Cardiac septum (tissue), 1 donor: ENCODE measurements at places on chromosomes 3 and 15. TPM values are rescaled to one million over a fixed set of nuclear protein-coding genes. Genes with fewer than 3 reads are reported as not detected.

The NLGN1 gene
- 18.3 TPM for total RNA-seq

GRCh38 chr3:162192340-162193029 is 695.9 kb downstream of the OTOL1 start:
- DNase-seq, result no peak

DNA sequence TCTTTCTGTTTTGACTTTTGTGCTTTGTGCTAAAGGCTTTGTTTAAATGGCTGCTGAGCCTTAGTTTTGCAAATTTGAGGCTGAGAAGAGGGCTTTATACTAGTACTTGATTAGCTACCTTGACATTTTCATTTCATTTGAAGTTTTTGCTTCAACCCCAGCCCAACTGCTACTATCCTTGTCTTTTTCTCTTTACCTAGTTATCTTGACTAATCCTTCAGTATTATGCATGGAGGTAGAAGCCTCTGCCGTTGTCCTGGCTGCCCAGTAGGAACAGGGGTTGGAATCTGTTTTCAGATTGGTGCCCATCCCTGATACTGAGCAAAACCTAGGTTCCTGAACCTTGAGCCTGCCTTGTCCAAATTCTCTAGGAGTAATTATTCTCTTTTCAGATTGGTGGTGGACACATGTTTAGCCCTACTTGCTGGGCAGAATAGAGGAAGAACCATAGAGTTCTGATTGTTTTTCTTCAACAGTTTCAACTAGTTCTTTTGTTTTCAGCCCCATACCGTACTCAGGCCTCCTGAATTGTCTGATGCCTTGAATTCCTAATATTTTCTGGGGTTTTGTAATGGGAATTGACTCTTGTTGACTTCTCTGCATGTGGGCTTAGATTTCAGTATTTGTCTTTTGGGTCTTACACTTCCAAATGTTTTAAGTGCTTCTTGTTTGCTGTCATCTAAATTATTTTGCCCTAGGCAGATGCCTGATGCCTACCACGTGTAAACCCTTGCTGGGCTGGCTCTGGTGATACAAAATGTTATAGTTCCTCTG is 143.2 kb downstream of the DOCK3 start:
- DNase-seq, result no peak

DNA sequence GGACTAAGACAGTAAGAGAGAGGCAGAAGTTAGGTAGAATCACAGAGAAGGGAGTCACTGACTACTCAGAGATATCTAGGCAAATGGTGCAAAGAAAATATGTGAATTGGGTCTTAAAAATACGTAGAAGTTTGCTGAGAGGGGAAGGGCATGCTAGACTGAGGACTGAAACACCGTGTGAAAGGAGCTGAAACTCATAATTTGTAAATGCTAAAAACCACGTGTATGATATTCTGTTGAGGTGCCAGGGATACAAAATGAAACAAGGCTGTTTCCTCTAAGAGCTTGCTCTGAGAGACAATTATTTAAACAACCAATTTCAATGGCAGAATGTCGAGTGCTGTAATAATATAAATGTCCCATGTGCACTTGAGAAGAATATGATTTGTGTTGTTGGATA is 47.2 kb downstream of the NCK1 start:
- no peak for DNase-seq

- DNase-seq, result no peak
Observed at GRCh38 chr3:154507727-154508126, 77.7 kb upstream of the GPR149 start.

GRCh38 chr3:124639406-124640237 is 90.6 kb upstream of the UMPS start:
- no peak for DNase-seq

- DNase-seq, result no peak
Observed at GRCh38 chr3:89104499-89104898, 2.9 kb upstream of the EPHA3 start.

DNA sequence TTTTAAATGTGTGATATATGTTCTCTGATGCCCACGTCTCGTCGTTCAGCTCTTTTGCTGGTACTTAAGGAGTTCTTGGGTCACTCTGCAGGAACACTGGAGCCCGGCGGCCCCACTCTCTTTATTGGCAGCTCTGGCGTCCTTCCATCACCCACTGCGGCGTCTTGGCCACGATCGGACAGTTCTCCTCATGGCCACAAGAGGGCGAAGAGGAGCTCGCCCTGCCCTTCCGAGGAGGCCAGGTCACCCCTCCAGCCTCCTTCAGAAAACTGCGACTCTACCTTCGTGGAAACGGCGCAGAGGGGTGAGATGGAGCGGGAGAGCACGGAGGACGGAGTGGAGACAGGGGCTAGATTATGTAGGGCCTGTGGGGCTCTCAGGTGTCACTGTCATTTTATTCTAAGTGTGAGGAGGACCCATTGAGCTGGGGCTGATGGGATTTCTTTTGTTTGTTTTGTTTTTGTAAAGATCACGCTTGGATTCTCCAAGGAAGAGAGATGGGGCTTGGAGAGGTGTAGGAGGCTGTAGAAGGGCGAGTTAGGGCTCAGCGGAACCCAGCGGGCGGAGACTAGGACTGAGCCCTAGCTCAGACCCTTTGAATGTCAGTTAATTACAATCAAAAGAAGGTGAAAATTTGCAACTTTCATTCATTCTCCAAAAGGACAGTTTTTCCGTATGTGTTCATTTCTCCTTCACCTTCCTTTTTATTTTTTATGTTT is 28.0 kb upstream of the GABRA5 start:
- DNase-seq, result no peak

GRCh38 chr3:135922903-135923250 is 42.7 kb upstream of the PPP2R3A start:
- DNase-seq, result no peak

The CHRNA3 gene
- 0.65 TPM for total RNA-seq

DNA sequence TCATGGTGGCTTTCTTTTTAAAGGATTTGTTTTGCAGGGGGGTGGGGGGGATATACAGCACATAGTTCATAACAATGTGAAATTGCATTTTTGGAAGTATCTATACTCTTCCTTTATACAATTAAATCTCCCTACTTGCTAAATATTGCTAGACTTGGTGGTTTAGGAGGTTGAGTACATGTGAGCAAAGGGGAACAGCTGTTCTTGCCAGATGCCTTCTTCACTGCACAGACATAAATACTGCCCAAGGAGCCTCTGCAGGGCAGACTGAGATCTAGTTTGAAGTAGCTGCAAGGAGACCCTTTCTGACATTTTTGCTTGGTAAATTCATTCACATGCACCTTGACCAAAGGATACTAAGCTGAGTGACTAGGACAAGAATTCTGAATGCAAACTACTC is 228.6 kb upstream of the IL12A start:
- DNase-seq, result no peak

- no peak for DNase-seq
Observed at GRCh38 chr15:64618540-64618939, 156.8 kb downstream of the RBPMS2 start.

GRCh38 chr3:124927574-124928045 is 6.9 kb downstream of the MUC13 start:
- DNase-seq, result no peak

DNA sequence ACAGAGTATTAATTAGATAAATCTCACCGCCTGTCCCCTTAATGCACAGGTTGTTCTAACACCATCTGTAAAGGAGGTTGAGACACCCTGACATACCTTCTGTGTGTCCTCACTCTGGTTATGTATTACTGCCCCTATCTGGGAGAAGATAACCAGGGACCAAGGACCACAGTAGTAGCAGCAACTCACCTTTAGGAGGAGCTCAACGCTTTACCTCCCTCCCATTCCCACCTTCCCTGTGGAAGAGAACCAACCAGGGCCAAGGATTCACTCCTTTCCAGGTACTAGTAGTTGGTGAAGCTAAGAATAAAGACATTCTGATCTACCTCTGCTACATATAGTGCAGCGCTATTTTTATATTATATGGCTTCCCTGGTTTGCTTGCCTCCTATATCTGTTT is 232.6 kb downstream of the MEX3B start:
- DNase-seq, result no peak

DNA sequence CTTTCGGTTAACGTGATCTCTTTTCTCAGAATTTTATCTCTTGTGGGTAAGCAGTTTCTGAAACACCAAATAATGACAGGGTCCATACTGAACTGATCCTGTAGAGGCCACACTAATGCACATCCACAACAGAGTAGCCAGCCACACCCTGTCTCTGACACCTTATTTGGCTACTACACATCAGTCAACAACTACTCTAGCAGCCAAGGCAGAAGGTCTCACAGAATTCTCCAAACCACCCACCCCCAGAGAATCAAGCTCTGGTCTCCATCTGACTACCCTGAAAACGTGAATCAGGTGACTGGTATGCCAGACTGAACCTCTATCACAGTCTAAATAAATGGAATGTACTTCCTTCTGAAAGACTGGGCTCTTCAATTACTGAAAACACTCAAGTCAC is 38.0 kb downstream of the EDC3 start:
- DNase-seq, result no peak

DNA sequence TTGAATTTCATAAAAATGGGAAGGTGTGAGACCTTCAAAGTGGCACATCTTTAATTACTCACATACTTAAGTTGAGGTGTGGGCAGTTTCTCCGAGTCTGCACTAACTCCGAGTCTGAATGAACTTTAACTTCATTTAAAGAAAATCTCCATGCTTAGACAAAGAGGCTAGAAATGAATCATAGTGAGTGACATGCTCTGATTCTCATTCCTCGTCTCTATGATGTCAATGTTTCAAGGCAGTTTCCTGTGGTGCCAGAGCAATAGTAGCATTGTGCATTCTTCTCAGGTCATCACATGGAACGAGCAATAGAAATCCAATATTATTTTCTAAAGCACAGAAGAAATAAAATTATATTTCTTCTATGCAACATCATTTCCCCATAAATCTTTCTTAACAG is 224.8 kb downstream of the KCNMB2 start:
- no peak for DNase-seq

DNA sequence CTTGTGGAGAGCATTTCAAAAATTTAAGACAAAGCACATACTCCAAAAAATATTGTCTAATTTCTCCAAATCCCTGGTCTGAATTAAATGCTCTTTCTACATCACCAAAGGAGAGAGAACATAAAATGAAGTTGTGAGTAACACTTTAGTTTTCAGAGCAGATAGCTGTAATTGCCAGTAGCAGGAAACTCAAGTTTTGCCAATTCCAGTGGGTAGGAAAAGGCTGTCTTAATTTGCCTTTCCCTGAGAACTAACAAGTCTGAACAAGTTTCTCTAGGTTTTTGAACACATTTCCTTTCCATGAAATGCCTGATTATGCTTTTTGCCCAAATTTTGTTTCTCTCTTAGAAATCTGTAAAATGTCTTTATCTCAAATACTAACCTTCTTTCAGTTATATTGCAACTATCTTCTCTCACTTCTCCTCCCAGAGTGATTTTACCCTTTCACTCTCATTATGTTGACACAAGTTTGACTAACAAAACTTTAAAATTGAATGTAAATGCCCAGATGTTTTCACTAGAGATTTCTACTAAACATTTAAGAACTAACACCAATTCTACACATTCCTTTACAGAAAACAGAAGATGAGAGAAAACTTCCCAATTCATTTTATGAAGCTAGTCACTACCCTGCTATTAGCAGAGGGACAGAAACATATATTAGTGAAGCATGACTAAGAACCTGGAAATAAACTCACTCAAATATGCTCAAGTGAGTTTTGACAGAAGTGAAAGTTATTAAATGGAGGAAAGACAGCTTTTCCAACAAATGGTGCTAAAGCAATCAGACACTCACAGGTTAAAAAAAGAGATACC is 38.4 kb downstream of the RFX7 start:
- DNase-seq, result no peak

GRCh38 chr15:33360886-33361285 is 50.1 kb downstream of the RYR3 start:
- DNase-seq, result no peak

The FBN1 gene
- total RNA-seq, result 32.1 TPM

- no peak for DNase-seq
Observed at GRCh38 chr3:39154280-39155021, 1.1 kb upstream of the CSRNP1 start.

The CCNB2 gene
- 0.40 TPM for total RNA-seq

DNA sequence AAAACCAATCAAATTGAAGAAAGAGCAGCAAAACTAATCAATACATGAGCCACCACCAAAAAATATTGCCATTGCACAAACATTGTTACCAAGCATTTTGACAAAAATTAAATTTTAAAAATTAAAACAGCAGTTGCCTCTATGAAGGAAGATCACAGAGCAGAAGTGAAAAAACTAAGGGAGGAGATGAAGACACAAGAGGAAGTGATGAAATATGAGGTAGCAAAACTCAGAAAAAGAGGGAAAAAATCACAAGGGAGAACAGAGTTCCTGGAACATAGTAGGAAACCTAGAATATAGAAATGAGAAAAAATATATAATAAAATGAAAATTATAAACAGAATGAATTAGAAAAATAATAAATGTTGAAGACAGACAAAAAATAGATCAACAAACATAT is 7.3 kb upstream of the SERPINI2 start:
- no peak for DNase-seq

DNA sequence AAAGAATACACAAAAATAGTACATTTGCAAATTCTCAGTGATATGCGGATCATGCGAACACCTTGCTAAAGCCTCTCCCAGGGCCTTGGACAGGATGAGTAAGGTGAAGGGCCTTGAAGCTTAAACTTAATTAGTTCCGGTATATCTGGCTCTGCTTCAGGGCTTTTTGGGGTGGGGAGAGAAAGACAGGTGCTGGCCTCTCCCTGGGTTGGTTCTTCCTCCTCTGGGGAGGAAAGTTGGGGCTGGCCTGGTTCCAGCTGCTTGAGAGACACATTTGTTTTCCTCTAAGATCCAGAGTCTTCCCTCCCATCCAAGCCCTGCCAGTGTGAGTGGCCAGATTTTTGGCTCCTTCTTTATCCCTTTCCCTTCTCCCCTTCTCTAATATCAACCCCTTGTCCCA is 64.7 kb upstream of the EPHB3 start:
- DNase-seq, result no peak

GRCh38 chr15:69154684-69155083 is 5.8 kb upstream of the GLCE start:
- DNase-seq, result no peak

The CCDC39 gene
- not detected for total RNA-seq

DNA sequence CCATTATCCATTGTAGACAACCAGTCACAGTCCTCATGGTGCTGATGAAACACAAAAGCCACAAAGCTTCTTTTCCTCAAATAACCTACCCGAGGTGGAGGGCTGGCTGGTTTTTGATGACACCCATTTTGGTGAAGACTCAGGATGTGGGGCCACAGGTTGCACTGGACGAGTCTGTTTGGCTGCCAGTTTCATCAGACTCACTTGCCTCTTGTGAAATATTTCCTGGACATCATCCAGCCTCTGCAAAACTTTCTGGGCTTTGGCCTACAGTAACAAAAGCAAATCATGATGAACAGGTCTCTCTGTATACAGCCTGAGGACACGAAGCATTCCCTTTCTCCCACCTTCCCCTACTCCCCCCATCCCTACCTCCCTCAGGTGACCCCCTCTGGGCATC is 42.2 kb downstream of the B3GNT5 start:
- DNase-seq, result no peak

- no peak for DNase-seq
Observed at GRCh38 chr3:99344216-99344615, 294.2 kb upstream of the COL8A1 start.

- no peak for DNase-seq
Observed at GRCh38 chr15:38084289-38084688, 149.8 kb downstream of the TMCO5A start.

The ARHGAP31 gene
- total RNA-seq, result 35.7 TPM
